ENCODE measurements at places on chromosomes 2 and 18.

DNA sequence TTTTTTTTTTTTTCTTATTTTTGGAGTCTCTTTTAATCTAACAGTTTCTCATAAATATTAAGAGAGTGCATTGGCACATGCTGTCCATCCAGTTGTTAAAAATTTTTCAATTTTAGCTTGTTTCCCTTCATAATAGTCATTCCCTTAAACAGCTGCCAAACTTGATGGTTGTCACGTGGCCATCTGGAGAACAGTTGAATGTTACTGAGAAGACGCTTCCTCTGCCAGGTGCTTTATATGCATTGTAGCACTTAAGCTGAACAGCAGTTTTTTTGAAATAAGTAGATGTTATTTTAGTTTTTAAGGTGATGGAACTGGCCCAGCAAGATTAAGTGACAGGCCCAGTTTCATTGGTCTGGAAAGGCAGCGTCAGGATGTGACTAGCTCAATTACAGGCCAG lies 3.3 kb downstream of the SMARCAL1 start:
- DNase-seq = no peak

- no peak for DNase-seq
Observed at GRCh38 chr2:41042343-41042742, 590.5 kb upstream of the SLC8A1 start.

- DNase-seq = no peak
Observed at GRCh38 chr18:34840256-34840826, 130.2 kb downstream of the DTNA start.

DNA sequence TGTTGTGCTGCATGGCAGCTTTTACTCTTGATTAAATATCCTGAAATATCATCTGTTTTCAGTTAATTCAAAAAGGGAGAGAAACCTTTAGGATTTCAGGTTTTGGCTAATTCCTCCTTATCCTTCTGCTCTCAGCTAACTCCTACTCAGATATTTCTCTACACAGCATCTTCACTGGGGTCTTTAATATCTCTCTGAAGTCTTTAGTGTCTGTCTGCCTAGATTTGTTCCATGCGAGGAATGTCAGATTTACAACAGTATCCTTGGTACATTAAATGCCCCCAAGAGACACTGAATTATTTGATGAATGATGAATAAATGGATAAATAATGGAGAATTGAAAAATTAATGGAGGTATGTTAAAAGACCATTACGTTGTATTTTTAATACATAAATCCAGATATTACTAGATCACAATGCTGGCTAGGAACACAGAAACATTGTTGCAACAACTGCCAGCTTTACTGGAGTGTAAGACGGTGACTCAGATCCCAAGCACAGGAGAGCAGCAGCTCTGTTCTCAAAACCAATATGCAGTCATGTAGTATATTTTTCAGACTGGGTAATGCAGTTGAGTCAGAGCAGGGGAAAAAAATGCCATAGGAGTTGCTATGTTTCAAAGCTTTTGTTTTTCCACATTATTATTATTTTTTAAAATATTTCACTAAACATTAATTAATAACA lies 388.0 kb upstream of the SYT4 start:
- DNase-seq = no peak

DNA sequence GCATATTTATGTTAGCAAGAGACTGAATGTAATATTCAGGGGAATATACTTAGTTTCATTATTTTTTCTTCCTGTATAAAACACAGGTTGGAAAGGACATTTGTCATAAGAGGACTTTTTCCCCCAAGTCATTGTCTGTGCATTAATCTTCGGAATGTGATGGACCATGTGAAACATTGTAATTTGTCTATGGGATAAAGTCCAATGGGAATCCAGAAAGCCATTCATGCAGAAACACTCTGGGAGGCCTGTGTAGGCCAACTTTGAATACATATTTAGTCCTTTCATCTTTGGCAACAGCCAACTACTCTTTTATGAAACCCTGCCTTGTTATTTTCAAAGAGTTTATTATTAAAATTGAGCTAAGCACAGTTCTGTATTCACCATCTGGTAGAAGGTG lies 386.4 kb downstream of the PIK3C3 start:
- DNase-seq = no peak

GRCh38 chr18:68467329-68467728 lies 247.6 kb downstream of the TMX3 start:
- DNase-seq = no peak

DNA sequence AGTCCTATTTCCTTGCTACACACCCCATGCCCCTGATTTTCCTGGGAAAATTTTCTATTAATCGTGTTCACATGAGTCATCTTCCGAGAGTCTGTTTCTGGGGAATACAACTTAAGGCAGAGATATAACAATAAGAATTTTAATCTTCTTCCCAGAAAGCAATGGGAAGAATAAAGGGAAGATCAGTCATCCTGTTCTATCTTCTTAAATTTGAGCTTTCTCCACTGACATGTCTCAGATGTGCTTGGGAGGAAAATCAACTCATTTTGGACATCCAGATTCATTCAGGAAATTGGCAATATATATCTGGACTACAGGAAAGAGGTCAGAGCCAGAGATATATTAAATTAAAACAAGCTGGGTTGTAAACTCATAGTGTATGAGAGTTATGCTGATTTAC lies 62.3 kb upstream of the SPAG16 start:
- DNase-seq = no peak

DNA sequence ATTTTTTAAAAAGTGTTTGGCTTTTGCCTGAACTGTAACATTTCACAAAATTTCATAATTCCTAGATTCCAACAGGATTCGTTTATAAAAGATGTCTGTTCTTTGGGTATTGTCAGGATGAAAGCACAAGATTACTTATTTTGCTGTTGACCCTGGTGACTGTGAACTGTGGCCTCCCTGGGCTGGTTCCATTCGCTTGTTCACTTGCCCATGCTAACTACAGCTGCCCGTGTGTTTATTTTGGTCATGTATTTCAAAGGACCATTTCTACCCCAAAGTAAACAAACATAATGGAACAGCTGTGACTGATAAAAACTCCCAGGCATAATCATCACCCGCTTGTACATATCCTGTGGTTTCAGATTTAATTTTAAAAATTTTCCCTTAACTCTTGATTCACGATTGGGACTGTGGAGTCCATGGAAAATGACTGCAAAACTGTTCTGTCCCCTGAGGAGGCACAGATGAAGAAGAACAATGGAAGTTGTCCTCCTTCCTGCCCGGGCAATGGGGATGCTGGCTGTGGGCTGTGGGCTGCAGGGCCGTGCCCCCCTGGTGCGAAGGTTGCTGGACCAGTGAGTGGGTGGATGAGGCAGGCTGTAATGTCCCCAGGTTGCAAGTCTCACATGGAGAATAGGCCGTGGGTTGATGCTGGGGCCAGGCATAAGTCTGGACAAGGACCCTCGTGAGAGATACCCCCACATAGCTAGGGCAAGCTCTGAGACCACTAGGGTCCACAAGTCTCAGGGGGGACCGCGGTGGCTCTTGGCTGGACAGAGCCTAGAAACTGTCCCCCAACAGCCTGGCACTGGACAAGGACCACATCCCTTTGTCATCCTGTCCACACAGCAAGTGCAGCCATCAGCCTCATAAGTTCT lies 28.9 kb upstream of the HDAC4 start:
- no peak for DNase-seq

DNA sequence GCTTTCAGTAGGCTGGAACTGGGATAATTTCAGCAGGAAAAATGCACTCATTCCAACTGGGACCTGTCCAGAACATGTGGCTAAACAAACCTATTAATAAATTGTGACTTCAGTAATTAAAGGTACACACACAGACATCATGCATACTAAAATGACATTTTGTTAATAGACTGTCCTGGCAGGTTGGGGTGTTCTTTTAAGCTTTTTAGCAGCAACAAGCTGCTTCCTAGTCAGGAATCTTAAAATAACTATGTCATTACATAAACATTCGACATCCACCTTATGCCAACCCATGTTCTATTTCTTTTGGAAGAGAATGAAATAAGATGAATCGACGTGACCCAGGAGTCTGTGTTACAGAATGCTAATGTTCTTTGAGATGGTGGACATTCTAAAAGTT lies 435.7 kb downstream of the TXNL1 start:
- DNase-seq = no peak

- DNase-seq = no peak
Observed at GRCh38 chr2:54675281-54675680, 48.2 kb upstream of the EML6 start.

GRCh38 chr18:8496186-8496585 lies 113.1 kb upstream of the RAB12 start:
- DNase-seq = no peak

DNA sequence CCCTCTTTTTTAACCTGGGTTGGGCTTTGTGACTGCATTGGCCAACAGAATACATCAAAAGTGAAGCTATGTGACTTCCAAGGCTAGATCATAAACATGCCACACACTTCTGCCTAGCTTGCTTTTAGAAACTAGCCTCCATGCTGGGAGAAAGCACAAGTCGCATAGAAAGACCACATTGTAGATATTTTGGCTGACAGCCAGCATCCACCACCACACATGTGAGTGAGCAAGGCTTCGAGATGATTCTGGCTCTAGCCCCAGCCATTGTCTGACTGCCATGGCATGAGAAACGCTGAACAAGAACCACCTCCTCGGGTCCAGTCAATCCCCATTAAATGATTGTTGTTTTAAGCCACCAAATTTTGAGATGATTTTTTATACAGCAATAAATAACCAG lies 66.8 kb upstream of the STPG4 start:
- no peak for DNase-seq

Data from HuH-7 (cell line).